ENCODE measurements at places on chromosomes 12 and 14.

DNA sequence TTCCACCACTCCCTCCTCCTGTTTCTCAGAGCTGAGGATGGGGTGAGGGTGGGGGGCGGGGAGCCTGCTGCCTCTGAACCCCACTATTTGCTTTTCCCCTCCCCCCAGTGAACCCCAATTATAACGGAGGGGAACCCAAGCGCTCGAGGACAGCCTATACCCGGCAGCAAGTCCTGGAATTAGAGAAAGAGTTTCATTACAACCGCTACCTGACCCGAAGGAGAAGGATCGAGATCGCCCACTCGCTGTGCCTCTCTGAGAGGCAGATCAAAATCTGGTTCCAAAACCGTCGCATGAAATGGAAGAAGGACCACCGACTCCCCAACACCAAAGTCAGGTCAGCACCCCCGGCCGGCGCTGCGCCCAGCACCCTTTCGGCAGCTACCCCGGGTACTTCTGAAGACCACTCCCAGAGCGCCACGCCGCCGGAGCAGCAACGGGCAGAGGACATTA lies 1.1 kb downstream of the HOXC4 start:
- DNase-seq: no peak

DNA sequence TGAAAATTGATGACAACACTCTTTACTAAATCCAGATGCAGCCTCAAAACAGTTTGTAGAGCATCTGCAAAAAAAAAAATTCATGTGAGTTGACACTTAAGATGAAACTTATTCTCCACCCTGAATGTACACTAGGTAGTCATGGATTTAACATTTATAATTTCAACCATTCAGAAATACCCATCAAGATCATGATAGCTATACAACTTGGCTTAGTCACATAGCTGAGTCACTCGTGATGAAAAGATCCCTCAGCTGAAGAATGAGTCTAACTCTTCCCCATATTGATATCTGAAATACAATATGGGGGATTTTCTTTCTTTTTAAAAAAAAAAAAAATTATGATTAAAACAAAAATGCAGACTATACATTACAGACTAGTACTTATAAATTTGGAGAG lies 104.8 kb upstream of the PLEKHG7 start:
- DNase-seq: no peak

DNA sequence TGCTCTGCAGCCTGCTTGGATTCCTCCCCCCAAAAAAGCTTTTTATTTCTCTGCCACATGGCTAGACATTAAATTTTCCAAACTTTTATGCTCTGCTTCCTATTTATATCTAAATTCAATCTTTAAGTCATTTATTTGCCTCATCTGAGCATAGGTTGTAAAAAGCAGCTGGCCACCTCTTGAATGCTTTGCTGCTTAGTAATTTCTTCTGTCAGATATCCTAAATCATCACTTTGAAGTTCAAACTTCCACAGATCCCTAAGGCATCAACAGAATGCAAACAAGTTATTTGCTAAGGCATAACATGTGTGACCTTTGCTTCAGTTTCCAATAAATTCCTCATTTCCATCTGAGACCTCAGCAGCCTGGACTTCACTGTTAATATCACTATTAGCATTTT lies 209.6 kb downstream of the FSCB start:
- DNase-seq: no peak

DNA sequence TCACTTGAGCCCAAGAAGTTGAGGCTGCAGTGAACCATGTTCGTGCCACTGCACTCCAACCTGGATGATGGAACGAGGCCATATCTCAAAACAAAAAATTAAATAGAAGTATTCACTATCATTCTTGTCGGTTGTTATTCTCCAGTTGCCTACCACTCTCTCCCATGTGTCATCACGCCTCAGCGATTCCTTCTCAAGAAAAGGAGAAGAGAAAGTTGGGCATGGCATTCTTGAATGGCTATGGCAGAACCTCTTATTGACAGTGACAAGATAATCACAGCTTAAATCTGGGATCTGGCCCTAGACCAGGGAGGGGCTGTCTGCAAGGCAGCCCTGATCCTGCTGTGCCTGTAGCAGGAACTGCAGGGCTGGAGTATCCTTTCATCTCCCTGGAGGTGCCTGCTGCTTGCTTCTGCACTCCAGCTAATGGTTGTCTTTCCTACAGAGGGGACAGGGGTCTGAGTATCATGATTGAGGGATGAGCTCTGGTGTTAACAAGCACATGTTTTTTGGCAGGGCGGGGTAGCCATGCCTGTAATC lies 12.8 kb upstream of the MLEC start:
- DNase-seq: no peak

- DNase-seq: no peak
Measured at GRCh38 chr12:47189728-47190127, 110.0 kb upstream of the AMIGO2 start.

- DNase-seq: no peak
Measured at GRCh38 chr14:98477935-98478334, 794.1 kb downstream of the BCL11B start.

GRCh38 chr12:114013575-114014345 lies 47.6 kb upstream of the RBM19 start:
- DNase-seq: no peak

GRCh38 chr14:104801520-104802393 lies 856 bp downstream of the ZBTB42 start:
- DNase-seq: no peak

DNA sequence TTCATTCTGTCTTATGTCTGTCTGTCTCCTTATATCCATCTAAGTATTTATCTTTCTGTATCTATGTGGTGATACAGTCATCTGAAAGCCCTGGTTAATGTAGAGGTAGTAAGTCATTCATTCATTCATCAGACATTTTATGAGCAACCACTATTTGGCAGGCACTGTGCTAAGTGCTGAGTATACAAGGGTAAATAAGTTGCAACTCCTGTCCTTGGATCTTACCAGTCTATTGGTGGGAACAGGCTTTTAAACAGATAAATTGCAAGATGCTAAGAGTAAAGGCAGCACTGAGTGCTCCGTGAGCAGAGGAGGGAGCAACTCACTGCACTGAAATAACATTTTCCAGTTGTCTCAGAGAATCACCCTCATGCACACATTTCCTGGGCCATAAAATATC lies 68.6 kb downstream of the TMEM30B start:
- no peak for DNase-seq

All from effector CD4-positive, alpha-beta T cell (primary cell).